ENCODE measurements at places on chromosomes 5 and 9.

DNA sequence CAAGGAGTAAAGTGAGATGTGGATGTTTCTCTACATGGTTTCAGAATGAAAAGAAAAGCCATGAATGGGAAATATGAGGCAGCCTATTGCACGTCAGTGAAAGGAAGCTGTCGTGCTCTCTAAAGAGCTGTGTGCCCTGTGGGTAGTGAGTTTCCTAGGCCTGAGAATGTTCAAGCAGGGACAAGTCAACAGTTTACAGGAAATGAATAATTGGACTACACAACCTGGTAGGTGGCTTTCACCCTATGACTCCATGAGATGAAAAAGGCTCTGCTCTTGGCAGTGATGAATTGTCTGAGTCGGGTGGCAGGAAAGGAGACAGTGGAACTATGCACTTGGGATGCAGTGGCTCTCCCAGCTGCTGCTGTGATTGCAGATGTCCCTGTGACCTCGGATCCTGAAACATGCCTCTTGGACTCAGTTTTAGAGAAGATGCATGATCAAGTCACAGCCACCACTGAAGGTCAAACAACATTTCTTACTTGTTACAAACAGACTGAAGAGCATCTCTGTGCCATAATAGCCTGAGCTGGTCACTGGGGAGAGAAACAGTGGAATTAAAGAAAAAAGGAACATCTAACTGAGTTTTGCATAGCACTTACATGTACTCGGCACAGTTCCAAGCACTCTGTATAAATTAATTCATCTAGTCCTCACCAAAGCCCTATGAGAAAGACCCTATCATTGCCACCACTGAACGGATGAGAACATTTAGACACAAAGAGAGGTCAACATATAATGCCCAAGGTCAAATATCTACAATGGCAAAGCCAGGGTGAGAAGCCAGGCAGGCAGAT is 293.7 kb downstream of the SPOCK1 start:
- DNase-seq: no peak

GRCh38 chr9:32177396-32177795 is 207.0 kb upstream of the ACO1 start:
- DNase-seq: no peak

GRCh38 chr5:174378121-174378874 is 332.8 kb downstream of the NSG2 start:
- DNase-seq: no peak

GRCh38 chr5:74337984-74338310 is 302.6 kb downstream of the ENC1 start:
- no peak for DNase-seq

DNA sequence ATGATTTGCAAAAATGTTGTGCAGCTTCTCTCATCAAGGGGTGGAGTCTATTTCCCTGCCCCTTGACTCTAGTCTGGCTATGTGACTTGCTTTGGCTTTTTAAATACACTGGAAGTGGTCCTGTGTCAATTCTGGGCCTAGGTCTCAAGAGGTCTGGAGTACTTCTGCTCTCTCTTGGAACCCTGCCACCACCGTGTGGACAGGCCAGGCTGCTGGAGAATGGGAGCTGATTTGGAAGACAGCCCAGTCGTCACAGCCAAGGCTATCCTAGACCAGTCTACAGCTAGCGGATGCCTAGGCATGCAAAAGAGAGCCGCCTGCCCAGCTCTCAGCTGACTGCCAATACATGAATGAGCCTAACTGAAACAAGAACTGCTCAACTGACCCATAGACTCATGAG is 56.7 kb upstream of the CLINT1 start:
- no peak for DNase-seq

DNA sequence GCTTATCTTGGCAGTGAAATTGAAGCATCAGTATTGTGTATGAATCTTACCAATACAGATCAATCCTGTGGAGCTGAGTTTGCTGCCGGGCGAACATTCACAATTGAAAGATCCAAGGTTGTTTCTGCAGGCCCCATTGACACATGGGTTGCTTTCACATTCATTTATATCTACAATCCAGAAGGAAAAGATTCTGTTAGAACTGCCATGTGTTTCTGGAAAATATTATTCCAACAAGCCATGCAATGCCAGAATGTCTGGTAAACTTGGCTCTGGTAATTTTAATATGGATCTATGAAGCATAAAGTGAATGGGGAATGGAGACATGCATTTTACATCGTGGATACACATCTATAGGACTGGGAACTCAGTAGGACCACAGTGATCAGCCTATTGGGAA is 180.8 kb downstream of the FBN2 start:
- DNase-seq: no peak

DNA sequence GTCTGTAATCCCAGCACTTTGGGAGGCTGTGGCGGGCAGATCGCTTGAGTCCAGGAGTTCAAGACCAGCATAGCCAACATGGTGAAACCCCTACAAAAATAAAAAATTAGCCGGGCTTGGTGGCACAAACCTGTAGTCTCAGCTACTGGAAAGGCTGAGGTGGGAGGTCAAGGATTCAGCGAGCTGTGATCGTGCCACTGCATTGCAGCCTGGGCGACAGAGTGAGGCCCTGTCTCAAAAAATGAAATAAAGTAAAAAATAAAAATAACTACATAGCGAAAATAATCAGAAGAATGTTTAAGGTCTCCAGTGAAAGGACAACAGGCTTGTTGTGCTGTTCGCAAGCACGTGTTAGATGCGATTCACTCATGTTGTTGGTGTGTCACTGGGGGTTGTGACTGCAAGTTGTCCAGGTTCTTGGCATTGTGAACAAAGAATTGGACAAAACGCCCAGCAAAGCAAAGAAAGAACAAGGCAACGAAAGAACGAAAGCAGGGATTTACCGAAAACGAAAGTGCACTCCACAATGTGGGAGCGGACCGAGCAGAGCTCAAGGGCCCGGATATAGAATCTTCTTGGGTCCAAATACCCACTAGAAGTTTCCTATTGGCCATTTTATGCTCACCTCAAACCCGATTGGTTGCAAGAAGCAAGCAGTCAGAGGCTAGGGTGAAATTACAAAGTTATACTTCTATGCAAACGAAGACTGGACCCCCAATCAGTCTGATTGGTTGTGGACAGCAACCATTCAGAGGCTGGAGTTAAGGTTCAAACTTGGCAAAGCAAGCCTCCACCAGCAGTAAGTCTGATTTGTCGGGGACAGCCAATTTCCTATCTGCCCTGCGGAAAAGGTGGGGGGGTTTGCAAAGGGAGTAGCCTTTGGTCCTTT is 844 bp upstream of the MCCC2 start:
- DNase-seq: no peak

DNA sequence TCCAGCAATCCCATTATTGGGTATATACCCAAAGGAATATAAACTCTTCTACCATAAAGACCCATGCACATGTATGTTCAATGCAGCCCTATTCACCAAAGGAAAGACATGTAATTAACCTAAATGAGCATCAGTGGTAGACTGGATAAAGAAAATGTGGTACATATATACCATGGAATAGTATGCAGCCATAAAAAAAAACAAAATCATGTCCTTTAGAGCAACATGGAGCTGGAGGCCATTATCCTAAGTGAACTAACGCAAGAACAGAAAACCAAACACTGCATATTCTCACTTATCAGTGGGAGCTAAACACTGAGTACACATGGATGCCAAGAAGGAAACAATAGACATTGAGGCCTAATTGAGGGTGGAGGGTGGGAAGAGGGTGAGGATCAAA is 27.8 kb downstream of the DTWD2 start:
- no peak for DNase-seq

DNA sequence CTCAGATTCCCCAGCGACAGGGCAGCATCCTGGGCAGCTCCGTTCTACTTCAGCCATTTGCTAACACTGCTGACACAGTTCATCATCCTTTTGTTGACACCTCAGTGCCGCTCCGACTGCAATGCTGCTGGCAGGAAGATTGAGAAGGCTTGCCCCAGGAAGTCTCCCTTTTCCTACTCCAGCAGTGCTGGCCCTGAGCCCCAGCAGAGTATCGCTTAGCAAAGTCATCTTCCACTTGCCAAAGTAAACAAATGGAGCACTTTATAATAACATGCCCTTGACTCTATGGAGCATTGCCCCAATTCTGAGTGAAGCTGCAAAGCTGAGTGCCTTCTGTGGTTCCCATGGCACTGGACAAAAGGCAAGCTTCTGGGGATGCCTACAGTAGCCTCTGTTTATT is 32.2 kb downstream of the PRLR start:
- DNase-seq: no peak

GRCh38 chr5:56640763-56641406 is 174.5 kb upstream of the MAP3K1 start:
- DNase-seq: no peak

DNA sequence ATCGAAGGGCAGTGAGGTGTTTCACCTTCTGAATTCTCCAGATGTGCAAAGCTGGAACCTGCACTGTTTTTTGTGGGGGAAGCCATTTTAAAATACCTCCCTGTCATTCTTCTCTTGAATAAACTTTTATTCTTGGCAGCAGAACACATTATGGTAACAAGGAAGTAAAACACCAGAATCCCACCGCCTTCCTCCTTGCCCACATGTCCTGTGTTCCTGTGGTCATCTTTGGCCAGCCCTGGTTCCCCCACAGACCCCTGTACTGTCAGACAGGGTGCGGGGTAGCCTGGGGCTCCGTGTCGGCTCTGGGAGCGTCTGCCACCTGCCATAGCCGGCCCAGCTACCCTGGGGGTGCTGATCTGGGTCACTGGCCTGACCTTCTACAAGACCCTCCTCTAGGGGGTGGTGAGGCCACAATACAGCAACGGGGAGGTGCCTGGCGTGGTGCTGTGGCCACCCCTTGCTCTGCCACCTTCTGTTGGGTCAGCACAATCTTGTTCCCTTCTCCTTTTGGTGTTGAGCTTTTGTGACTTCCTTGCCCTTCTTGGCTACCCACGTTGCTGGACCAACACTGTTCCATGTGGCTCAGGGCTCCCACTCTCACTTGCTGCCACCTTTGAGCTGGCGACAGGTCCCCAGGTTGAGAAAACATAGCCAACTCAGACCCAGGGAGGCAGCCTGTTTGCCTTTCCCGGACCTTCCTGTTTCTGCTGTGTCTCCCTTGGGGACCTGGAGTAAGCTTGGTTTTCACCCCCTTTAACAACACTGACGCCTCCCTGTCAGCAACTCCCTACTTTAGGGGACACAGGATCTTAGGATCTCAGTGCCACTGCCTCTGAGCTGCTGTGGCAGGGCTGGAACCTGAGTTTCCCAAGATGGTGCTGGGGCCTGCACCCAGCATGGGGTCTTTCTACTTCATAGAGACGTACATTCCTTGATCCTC is 4.8 kb downstream of the WNK2 start:
- no peak for DNase-seq

- DNase-seq: no peak
Observed at GRCh38 chr9:19192202-19193028, 38.1 kb upstream of the DENND4C start.

DNA sequence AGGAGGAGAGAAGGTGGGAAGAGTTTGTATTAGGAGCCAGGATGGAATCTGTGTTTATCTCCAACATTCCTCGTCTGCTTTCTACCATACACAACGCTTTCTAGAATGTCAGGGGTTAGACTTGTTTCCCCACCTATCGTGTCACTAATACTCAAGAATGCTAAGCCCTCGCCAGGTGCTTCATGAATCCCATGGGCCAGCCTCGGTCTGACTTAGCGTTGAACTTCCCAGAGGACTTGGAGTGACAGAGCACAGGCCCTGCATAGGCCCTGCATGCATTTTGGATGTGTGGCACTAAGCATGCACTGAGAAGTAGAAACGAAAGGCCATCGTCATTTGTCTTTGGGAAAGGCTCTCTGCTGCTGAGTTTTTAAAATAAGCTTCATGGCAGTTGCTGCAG is 328.7 kb downstream of the NSG2 start:
- no peak for DNase-seq

DNA sequence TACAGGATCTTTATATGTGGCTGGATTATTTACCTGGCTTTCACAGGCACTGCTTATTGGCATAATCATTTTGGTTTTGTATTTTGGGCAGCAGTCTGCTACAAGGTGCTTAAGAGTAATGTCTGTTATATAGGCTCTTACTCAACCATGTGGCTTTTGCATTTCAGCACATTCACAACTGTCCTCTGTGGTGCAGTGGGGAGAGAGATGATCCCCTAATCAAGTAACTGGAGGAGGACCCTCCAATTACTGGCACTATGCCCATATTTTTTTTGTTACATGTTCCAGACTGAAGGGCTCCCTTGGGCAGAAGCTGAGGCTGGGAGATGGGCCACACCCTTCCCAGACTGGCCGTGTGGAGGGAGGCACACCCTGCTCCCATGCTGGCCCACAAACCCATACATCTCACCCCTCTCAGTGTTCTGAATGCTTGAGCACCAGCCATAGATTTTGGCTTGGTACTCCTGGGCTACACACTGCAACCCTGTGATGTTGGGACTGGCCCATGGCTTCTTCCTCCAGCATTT is 173.5 kb downstream of the FAM174A start:
- DNase-seq: no peak

DNA sequence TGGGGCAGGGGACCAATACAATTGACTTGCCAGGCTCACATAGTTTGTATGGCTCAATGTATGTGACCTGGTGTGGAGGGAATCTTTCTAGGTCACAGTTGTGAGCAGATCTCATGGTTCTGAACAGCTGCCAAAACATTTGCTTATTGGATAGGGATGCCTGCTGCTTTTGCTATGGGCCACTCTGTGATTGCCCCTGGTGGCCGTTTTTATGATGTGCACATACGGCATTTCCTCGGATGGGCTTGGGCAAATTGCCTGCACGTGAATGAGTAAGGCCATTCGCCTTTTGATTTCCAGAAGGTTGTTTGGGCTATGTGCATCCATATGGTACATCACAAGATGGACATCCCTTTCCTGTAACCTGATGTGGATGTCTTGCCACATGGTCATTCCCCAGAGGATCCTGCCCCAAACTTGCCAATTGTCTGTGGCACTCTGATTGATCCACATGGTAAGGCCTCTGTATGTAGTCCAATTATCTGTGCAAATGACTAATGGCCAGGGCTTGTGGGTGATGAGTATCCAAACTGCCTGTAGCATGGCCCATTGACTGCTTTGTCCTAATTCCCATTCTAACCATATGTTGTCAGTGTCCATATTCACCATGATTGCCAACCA is 10.7 kb upstream of the SLC22A4 start:
- DNase-seq: no peak

DNA sequence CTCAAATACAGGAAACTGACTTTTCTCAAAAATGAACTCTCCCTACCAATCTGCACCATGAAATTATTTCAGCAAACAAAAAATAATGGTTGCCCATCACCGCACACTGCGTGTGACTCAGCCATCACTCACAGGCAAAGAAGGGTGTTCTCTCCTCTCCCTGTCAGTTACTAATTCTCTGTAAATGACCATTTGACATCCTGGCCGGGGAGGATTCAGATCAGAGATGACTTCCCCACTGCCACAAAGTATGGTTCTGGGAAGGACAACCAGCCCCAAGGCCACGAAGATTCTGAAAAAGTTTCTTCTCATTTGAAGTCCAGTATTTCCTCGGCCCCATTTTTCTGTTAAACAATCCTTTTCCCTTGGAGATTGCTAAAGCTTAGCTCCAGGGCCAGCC is 199.4 kb downstream of the AUH start:
- no peak for DNase-seq

- DNase-seq: no peak
Observed at GRCh38 chr5:86666981-86667380, 49.2 kb downstream of the COX7C start.

- DNase-seq: no peak
Observed at GRCh38 chr9:1207686-1208085, 157.5 kb downstream of the DMRT2 start.

GRCh38 chr9:13588151-13589033 is 308.9 kb upstream of the MPDZ start:
- no peak for DNase-seq
